ENCODE measurements at places on chromosomes 11 and 22.

DNA sequence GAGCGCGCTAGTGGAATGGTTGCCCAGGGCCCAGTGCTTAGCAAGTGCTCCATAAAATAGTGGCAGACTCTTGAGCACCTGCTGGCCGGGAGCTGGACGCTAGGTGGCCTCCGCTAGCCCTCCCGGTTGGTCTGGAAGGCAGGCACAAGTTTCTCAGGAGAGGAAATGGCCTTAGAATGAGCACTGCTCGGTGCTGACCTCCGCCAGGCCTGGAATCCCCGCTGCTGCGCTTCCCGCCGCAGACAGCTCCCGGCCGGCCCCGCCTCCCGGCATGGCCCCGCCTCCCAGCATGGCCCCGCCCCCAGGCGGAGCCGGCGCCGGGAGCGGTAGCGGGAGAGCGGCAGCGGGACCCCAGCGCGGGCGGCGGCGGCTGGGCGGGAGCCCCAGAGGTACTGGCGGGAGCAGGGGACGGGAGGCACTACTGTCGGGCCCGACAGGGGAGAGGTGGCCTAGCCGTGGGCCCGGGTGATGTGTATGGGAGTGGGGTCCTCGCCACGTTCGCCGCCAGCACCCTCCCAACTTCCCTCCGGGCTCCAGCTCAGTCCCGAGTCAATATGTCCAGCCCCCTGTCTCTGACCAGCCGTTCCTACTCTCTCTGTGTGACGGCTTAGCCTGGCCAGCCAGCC is at the start of gene SIPA1:
Gene SIPA1, plus strand, starts transcription at position 308 of the 626 bp plus-strand sequence. CDS start 2,821 bp downstream, outside the sequence.
- DNase-seq: peak; percentile 60

- DNase-seq: no peak
These were observed 69.0 kb upstream of the LDLRAD3 start for GRCh38 chr11:35874751-35875450.

- DNase-seq: no peak
These were observed 140.6 kb downstream of the AASDHPPT start for GRCh38 chr11:106218106-106218505.

- DNase-seq: no peak
These were observed 16.5 kb upstream of the TPBGL start for GRCh38 chr11:75223954-75224643.

DNA sequence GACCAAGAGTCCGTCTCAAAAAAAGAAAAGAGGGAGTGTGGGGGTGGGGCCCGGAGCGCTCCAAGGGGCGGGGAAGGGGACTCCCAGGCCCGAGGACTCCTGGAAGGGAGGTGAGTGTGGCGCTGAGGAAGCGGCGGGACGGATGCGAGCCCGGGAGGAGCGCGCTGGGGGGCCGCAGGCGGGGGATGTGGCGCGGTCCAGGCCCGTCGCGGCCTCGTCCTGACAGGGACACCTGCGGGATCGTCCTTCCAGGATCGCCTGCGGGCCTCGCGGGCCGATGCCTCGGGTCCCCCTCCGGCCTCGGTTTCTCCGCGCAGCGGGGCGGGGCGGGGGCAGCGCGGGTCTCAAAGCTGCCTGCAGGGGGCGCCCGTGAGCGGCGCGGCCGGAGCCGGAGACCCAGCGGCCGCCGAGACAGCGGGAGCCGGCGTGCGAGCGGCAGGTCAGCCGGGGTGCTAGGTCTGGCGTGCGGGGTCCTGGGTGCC is 3.8 kb upstream of the ADORA2A start:
- peak; percentile 55 for DNase-seq

GRCh38 chr11:72600557-72600956 is 73.7 kb downstream of the PDE2A start:
- no peak for DNase-seq

- DNase-seq: no peak
These were observed 970 bp downstream of the CAT start for GRCh38 chr11:34439610-34440198.

DNA sequence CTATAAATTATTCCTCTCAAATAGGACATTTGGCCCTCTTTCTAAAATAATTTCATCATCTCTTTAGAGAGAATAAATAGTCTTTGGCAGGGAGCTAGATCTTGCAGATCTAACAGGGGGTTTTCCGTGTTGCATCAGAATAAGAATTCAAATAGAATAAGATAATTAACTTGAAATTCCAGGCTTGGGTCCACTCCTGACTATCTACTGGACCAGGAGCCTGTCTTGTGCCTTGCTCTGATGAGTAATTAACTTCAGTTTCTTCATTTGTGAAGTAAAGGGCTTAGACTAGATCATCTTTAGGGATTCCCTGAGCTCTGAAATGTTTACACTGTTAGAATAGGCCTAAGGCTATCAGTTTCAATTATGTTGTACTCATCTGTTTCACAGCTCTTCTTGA is 23.5 kb upstream of the TMEM123 start:
- no peak for DNase-seq

DNA sequence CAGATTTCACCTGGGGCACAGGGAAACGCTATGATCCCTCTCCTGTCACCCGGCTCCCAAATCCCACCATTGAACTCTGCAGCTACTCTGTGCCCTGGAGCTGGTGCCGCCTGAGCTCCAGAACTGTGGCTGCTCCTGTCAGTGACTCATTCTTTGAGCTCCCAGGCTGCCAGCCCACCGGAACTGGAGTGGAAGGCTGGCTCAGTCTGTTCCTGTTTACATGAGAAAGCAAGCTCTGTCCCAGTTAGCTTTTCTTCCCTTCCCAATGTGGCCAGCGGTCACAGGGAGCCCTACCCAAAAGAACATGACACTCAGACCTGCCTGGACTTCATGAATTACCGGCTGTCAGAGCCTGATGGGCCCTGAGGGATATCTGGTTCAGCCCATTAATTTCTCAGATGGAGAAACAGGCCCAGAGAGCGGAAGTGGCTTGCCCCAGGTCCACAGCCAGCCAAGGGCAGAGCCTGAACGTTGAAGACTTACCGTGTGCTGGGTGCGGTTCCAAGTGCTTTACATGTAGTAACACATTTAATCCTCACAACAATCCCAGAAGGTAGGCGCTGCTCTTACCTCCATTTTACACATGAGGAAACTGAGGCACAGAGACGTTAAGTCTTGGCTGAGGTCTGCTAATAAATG is 23.8 kb upstream of the IGSF22 start:
- DNase-seq: no peak

GRCh38 chr11:9774109-9774508 is 110.2 kb downstream of the SWAP70 start:
- DNase-seq: no peak

- DNase-seq: no peak
These were observed 115.9 kb downstream of the TRIM29 start for GRCh38 chr11:120021978-120022377.

DNA sequence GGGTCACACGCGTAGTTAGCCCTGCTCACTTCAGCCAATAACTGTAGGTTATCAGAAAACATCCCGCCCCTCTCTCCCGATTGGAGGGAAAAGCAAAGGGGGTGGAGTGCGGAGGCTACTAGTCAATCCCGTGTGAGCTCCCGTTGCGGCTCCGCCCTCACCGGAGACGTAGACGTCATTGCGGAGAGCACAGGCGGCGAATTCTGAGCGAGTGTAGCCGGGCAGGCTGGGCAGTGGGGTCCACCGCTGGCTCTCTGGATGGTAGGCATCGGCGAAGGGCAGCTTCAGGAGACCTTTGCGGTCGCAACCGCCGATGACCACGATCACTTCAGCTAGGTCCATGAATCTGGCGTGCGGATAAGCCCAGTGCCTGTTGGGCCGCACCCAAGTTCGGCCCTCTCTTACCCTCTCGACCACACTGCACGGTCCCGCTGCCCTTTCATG is 4.7 kb downstream of the KLHL35 start:
- DNase-seq: peak; percentile 26

- no peak for DNase-seq
These were observed 239.6 kb downstream of the DDX10 start for GRCh38 chr11:108904480-108904879.

GRCh38 chr11:6475936-6476335 is 2.2 kb upstream of the TRIM3 start:
- no peak for DNase-seq

DNA sequence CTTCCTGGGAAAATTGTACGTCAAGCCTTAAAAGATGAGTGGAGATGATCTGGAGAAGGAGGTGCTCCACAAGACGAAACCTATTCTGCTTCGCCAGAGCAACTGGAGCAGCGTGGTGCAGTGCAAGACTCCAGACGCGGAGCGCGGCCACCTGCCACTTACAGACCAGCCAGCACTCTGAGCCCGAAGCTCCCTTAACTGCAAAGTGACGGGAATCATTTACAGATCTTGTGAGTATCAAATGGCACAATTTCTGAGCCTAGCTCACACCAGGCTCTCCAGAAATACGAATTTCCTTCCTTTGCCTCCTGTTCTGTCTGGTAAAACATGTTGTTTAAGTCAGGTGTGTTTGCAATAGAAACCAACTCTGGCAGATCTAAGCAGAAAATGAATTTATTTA is 369.3 kb downstream of the CADM1 start:
- DNase-seq: no peak

GRCh38 chr11:19466314-19466713 is 225.6 kb upstream of the E2F8 start:
- DNase-seq: no peak

- no peak for DNase-seq
These were observed 761.1 kb downstream of the BRD1 start for GRCh38 chr22:49066619-49067018.

- DNase-seq: no peak
These were observed 30.5 kb upstream of the PPP2R1B start for GRCh38 chr11:111796696-111797095.

- DNase-seq: no peak
These were observed 14.5 kb downstream of the MIF start for GRCh38 chr22:23908587-23909205.

- peak; percentile 83 for DNase-seq
These were observed 2.3 kb downstream of the IRF7 start for GRCh38 chr11:613369-613968.

- no peak for DNase-seq
These were observed 3.7 kb downstream of the MAFF start for GRCh38 chr22:38205261-38206128.

GRCh38 chr11:45593992-45594391 is 71.4 kb downstream of the CHST1 start:
- no peak for DNase-seq

DNA sequence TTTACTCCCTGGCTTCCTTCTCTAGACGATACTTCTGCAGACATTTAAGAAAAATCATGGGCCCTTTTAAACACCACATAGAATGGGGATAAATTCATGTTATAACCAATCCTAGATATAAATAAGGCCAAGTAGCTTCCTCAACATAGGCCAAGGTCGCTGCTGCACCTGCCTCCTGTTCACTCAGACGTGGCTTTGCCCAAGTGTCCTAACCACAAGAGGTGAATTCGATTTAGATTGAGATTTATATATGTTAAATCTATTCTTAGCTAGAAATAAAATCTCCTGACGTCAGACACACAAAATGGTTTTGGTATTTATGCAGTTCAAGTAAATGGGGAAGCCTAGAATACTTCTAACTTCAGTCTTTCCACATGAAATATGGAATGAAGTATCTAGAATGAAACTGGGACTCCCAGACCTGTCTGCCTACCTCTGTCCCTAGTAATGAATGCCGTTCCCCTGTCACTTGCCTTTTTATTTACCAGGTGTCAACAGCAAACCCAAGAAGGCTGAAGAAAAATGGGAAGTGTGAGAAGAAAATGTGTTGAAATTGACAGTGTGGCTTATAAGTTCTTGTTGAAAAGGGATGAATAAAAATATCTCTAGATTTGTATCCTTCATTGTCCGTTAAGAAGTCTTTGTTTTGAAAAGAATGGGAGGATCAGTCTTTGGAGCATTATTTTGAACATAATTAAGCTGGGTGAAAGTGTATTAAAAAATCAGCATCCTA is 131.8 kb downstream of the HIPK3 start:
- DNase-seq: no peak

- DNase-seq: no peak
These were observed 102.4 kb upstream of the CADM1 start for GRCh38 chr11:115606498-115607220.

DNA sequence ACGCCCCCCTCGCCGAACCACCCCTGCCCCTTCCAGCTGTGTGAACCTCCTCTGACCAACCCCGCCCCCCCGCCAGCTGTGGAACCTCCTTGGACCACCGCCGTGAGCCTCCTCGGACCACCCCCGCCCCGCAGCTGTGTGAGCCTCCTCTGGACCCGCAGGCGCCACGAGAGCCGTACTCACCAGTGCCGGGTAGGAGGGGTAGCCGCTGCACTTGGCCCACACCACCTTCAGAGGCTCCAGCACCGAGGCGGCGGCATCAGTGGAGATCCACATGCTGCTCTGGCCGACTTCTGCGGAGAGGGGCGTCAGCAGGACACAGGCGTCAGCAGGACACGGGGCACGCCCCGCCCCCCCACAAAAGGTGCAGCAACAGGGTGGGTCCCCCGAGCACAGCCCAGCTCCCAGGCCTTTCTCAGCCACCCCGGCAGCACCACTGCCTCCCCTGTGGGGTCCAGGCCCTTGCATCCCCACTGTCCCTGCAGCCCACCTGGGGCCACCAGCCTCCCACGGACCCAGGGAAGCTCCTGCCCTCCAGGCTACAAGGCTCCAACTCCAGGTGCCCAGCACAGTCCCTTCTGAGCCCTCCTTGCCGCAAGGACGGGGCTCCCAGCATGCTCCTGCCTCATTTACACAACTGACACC is 51.7 kb downstream of the BRD1 start:
- no peak for DNase-seq

GRCh38 chr11:93219440-93219839 is 21.6 kb upstream of the SLC36A4 start:
- DNase-seq: no peak

- no peak for DNase-seq
These were observed 43.6 kb downstream of the BRD1 start for GRCh38 chr22:49783926-49784629.

GRCh38 chr11:70671083-70671482 is 272.8 kb downstream of the CTTN start:
- DNase-seq: no peak

- no peak for DNase-seq
These were observed 159.9 kb upstream of the GRK3 start for GRCh38 chr22:25404556-25404927.

DNA sequence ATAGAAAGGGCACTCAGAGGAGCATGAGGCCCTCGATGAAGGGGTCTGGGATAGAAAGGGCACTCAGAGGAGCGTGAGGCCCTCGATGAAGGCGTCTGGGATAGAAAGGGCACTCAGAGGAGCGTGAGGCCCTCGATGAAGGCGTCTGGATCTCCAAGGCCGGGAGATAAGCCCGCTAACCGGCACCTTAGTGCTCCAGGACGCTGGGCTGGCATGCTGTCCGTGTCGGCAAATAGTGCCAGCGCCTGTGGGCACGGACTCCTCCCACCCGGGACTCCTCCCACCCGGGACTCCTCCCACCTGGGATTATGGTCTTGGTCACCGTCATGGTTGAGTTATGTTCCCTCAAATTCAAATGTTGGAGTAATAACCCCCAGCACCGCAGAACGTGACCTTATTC is 725.3 kb downstream of the BRD1 start:
- DNase-seq: no peak

- no peak for DNase-seq
These were observed 15.4 kb downstream of the CARS1 start for GRCh38 chr11:3041699-3042441.

GRCh38 chr22:35349368-35349703 is 31.6 kb upstream of the HMOX1 start:
- no peak for DNase-seq

DNA sequence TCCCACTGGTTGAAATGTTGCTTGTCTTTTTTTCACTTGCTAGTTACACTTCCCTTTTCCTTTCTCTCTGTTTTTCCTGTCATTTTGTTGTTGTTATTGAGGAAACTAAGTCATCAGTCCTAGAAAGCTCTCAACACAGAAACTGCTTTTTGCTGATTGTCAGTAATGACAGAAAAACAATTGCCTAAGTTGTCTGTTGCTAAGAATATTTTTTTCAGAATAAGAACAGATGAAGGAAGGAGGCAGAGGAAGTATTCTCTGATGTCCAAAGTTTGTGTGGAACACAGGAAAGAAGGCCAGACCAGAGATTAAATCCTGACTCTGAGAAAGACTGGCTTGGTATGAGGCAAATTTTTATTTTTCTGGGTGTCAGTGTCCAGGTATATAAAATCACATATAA is 163.3 kb downstream of the CASP12 start:
- DNase-seq: no peak
